ENCODE measurements at places on chromosomes 3 and 15. TPM values are rescaled to one million over a fixed set of nuclear protein-coding genes. Genes with fewer than 3 reads are reported as not detected.

GRCh38 chr3:196620161-196620604 is 19.3 kb upstream of the NRROS start:
- no peak for DNase-seq

GRCh38 chr15:63256433-63257274 is 20.8 kb upstream of the APH1B start:
- peak; percentile 91 for DNase-seq

DNA sequence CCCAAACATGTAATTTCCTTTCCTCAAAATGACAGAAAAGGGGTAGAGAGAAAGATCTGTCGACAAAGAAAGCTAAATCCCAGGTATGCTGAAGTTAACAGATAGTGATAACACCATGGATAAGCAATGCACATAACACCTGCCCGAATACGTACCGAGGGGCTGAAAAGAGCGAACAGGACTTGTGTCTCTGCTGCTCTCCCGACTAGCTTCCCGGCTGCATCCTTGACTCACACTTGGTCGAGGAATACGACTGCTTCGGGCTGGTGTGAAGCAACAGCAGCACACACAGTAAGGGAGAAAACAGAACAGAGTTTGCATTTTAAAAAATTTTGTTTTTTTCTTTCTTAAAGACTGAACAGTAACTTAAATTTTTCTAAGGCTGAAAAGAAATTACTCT is 136.4 kb downstream of the CLASP2 start:
- no peak for DNase-seq

DNA sequence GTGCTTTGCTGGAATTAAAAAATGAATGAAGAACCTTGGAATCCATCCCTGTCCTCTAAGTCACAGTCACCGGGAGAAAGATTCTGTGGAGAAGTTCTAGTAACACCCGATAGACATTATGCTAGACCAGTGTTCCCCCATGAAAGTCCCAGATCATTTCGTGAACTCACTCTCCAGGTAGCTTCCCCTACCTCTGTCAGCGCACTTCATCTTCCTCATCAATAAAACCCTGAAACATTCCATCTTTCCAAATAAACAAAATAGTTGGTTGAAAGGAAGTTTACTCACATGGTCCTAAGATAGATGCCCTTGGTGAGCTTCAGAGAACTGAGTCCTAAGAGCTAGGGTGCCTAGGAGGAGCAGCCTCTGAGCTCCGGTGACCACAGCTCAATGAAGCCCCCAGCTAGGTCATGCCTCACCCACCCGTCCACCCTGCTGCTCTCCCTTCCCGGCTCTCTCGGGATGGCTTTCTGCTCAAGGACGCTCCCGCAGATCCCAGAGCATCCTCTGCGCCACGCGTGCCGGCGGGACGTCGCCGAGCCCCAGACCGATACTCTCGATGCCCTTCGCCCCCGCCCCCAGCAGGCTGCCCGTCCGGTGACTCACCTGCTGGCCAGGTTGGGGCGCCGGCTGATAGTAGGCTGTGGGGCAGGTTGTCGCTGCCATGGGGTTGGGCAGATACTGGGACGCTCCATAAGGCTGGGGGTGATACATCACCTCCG is 776 bp downstream of the VGLL3 start:
- no peak for DNase-seq

- no peak for DNase-seq
Observed at GRCh38 chr3:18579661-18580060, 154.5 kb upstream of the SATB1 start.

GRCh38 chr3:18546632-18547031 is 121.5 kb upstream of the SATB1 start:
- no peak for DNase-seq

DNA sequence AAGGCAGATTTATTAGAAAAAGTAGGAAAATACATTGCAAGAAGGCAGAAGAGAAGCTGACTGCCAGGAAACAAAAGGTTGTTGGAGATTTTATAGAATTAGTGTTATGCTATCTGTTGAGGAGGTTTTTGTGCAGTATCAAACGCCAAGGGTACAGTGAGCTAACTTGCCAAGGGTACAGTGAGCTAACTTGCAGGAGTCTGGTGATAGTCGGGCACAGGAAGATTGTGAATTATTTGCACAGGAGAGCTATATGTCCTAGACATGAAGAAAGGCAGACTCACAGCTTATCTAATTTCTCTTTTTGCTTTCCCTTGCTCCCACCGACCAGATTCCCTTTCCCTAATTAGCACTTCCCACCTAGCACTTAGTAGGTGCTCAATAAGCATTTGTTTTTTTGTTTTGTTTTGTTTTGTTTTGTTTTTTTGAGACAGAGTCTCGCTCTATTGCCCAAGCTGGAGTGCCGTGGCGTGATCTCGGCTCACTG is 2.7 kb upstream of the CSK start:
- DNase-seq = no peak

DNA sequence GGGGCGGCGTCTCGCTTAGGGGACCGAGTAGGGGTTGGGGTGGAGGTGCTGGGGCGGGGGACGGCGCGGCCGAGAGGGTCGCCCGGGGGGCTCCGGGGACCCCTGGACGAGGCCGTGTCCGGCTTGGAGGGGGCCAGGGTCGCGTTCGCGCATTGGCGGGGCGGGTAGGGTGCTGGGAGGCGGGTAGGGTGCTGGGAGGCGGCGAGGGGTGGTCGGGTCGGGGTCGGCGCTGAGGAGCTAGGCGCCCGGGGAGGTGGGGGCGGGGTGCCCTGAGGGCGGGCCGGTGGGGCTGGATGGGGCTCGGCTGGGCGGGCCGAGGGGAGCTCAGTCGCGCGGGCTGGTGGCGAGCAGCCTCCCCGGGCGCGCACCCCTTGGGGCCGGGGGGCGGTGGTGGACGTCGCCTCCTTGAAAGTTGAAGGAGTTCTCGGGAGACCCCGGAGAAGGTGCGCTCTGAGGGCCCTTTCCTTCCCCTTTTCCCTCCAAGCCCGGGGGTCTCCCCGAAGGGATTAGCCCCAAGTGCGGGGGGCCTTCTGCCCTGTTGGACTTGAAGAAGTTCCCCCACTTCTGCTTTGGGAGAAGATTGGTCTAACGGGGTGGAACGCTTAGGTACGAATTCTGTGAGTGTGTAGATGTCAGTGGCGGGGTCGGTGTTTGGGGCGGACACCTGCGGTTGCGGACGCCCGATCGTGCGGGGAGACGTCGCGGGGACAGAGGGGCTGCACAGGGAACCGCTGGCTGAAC is 543 bp downstream of the MEF2A start:
- no peak for DNase-seq

GRCh38 chr3:30282154-30282696 is 324.2 kb upstream of the TGFBR2 start:
- DNase-seq = peak; percentile 96

DNA sequence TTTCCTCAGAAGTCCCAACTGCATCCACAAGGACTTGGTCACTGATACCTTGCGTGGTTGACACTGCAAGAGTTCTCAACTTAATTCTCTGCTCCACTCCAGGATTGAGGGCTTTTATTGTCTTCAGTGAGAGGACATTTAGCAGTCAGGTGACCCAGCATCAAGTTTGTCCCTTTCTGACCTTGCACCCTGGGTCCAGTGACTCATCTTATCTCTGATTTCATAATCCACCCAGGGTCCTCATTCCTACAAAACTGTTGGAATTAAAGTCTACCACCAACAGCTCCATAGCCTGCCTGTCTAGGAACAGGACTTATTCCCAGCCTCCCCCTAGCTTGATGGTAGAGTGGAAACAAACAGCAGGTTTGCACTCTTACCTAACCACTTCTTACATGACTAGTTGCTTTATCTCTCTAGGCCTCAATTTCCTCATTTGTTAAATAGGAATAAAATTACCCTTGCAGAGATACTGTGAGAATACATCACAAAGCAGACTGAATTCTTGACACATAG is 151.3 kb upstream of the LPP start:
- DNase-seq = no peak

- no peak for DNase-seq
Observed at GRCh38 chr3:133965013-133965570, 64.6 kb downstream of the SLCO2A1 start.

- DNase-seq = no peak
Observed at GRCh38 chr15:81087066-81087465, 47.0 kb upstream of the CFAP161 start.

GRCh38 chr3:150682824-150683223 is 20.9 kb downstream of the ERICH6 start:
- peak; percentile 15 for DNase-seq

DNA sequence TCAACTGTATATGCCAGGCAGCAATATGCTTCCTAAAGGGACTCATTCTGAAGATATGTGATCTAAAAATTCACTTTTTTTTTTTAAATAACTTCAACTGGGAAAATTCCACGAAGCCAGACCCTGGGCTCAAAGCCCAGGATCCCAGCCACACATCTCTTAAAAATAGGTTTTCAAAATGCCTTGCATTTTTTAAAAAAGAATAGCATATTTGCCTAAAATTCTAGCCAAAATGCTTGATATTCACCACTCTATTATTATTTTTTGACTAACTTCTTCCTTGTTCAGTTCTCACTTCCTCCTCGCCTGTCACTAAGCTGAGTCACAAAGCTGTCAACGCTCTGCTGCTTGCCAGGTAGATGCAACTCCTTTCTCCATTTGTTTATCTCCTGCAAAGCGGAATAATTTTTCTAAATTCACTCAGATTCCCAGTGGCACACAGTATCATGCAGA is 28.0 kb upstream of the VGLL4 start:
- peak; percentile 40 for DNase-seq

- peak; percentile 84 for DNase-seq
Observed at GRCh38 chr15:58307313-58307961, 124.4 kb upstream of the LIPC start.

Gene NRROS
- 1.9 TPM for total RNA-seq

Gene LSAMP
- total RNA-seq = not detected

Gene DUOX1
- 0.35 TPM for total RNA-seq

Gene RLBP1
- total RNA-seq = not detected

Gene SLCO3A1
- 1.9 TPM for total RNA-seq

Gene GOLGA6L7
- total RNA-seq = not detected

Gene SCN11A
- under 0.01 TPM for total RNA-seq

Gene RCN2
- 38.9 TPM for total RNA-seq
